G401 (cell line): ENCODE measurements at places on chromosomes 1 and 21. TPM values are rescaled to one million over a fixed set of nuclear protein-coding genes. Genes with fewer than 3 reads are reported as not detected.

Gene CCDC17
- total RNA-seq = 0.06 and 3.5 TPM in 2 replicates

- DNase-seq = peak; percentile 62
Measured at GRCh38 chr1:231866392-231867331, 240.1 kb downstream of the DISC1 start.

Gene KLF17
- total RNA-seq = not detected in 2 replicates

DNA sequence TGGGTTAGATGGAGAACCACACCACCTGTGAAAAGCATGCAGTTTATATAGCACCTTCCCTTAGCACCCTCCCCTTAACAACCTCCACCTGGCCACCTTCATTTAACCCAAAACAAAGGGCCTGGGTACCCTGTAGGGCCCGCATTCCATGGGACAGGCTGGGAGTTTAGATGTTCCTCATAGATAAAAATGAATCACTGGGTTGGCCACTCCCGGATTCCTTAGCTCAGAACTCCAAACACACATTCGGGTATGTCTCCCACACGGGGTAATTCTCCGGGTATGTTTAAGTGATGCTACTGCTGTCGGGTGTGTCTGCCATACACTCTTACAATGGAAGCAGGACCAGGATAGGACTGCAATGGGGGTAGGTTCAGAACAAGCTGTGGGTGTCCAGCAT, 43.9 kb upstream of the FOXO6 start:
- no peak for DNase-seq

Gene MYCL
- total RNA-seq = 8.2 and 11.3 TPM in 2 replicates

DNA sequence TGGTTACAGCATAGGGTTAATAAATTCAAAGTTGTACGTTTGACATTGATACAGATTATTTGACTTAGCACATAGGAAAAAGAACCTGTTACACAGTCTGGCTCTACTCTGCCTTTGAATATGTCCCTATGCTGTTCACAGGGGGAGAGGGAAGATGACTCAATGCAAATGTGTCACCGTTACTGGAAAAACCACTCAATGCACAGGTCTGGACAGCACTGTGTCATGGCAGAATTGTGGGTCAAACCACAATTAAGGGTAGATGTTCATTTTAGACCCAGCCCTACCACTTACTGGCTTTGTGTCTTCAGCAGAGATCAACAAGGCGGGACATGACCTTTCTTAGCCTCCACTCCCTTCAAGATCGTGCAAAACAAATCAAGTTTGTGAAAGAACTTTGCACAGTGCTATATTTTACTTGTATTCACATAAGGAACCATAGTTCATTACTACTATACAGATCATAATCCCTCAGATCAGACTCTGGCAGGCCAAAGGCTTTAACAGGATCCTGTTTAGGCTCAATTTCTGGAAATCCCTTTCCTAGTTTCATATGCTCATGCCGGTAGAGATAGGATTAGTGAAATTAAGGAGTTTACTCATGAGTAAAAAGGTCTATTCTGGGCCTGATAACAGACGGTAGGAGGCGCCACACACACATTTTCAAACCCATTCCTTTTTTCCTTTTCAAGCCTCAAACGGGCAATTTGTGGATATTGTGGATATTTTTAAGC, 22.1 kb downstream of the EIF2D start:
- DNase-seq = no peak

- DNase-seq = no peak
Measured at GRCh38 chr1:226033582-226033981, 28.9 kb upstream of the H3-3A start.
